ENCODE measurements at places on chromosomes 16 and 17.
A peak's percentile ranks its signal among the peaks of the same experiment; 100 is the strongest.

DNA sequence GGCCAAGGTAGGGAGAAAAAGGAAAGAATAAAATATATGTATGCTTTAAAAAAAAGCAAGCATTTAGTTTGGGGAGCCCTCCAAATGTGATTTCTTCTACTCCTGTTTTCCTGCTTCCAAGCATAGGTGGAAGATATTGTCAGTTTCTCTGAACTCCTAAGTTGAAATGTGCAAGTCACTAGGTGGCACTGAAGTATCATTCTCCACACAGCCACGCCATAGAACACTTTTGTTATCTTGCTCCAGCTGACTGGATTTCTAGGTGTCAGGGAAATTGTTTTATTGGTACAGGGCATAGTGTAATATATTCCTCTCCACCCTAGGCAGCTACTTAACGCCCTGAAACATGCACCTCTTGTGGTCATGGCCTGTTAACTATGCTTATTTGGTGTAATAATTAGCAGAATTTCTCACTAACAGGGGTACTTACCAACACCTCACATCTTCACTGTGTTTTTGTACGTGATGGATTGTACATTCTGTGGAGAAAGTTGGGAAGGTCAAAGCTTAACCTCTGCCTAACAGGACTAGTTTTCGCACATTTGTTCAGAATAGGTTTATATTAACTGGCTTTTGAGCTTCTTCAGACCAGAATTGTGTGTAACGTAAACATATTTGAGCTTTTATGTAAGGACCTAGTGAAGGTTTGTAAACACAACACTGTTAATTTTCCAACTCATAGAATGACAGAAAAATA is 69.3 kb downstream of the FTO start:
- peak; percentile 49 for DNase-seq

GRCh38 chr17:28973425-28973824 is 22.1 kb upstream of the PHF12 start:
- DNase-seq: no peak

DNA sequence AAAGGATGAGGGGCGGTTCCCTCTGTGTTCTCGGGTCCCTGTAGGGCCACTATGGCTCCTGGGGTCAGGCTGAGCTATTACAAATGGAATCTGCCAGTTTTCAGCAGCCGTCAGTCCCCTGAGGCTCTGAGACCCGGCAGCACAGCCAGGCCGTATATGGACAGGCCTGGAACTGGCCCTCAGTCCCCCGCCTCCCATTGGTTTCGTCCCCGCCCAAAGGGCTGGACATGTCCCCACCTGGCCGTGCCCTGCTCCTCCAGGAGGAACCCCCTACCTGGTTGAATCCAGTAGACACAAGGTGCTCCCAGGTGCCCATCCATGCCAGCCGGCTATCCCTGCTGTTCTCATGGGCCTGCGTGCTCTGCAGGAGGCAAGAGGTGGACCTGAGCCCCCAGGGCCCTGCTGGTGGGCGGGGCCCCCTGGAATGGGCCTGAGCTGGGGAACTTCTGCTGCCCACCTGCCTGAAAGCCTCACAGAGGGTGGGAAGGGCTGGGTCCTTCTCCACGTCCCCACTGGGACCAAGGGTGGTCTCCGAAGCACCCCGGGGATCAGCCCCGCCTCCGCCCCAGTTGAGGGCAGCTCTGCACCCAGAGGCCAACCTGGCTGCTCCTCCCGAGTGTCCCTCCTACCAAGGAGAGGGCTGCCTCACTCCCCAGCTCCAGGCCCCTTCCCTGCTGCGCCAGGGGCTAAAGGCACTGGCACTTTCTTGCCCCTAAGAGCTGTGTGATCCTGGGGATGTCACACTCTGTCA is 16.8 kb downstream of the VASN start:
- DNase-seq: no peak

DNA sequence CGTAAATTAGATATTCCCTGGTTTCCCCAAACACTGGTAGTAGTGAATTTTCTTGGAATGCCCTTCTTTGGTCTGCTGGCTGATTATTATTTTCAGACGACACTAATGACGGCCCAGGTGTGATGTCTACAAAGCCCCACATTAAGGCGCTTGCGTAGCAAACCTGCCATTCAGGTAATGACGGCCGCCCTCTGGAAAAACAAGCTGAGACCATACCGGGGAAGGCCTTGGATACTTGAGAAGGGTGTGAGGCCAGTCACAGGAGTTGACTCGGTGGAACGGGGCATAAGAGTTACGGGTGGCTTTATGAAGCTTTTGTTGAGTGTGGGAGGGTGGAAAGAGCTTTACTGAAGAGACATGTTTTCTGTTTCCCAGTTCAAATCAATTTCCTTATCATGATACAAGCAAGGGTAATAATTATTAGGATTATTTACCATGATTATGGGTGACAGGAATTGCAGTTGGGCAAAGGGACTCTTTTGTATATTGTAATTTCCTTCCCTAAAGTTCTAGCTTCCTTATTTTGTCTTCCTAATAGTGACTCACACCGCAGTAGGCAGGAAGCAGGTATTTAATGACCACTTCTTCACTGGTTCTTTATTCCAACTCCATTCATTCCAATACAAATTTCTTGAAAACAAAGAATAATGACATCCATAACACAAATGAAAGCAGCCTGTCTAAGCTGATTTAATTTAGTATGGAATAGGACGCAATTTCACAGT is 24.8 kb downstream of the KRT23 start:
- no peak for DNase-seq

DNA sequence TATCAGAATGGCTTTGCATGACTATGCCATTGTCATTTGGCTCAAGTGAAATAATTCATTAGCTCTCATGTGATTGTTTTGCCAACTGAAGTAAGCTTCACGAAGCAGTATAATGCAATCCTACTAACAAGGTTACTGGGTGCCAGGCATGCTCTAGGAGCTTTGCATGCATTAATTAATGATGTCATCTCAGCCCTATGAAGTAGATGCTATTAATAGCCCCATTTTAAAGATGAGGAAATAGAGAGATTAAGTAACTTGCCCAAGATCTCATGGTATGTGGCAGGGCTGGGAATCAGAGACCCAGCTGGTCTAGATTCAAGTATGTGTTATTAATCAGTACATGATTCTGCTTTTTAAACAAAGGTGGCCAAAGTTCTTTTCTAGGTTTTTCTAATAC is 14.1 kb downstream of the KRT39 start:
- DNase-seq: peak; percentile 71

DNA sequence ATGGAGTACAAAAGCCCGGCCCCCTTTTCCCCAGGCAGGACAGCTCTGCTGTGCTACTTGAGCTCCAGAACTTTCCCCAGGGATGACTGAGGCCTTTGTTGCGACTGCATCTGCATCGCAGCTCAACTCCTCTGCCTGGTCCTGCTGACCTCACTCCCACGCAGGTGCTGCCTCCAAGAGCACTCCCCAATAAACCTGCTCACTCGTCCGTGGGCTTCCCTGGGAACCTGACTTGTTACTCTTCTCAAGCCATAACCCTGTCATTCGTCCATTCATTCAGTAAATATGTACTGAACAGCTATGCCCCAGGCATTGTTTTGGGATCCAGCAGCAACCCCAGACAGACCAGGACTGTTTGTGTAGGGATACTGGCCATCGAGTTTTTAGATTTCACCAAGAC is 11.6 kb upstream of the RMI2 start:
- no peak for DNase-seq

GRCh38 chr16:84369938-84370627 is 1.7 kb downstream of the ATP2C2 start:
- no peak for DNase-seq

- DNase-seq: peak; percentile 19
Observed at GRCh38 chr17:3639981-3640596, 3.5 kb downstream of the CTNS start.

GRCh38 chr16:82748026-82748425 is 121.3 kb downstream of the CDH13 start:
- DNase-seq: peak; percentile 51

DNA sequence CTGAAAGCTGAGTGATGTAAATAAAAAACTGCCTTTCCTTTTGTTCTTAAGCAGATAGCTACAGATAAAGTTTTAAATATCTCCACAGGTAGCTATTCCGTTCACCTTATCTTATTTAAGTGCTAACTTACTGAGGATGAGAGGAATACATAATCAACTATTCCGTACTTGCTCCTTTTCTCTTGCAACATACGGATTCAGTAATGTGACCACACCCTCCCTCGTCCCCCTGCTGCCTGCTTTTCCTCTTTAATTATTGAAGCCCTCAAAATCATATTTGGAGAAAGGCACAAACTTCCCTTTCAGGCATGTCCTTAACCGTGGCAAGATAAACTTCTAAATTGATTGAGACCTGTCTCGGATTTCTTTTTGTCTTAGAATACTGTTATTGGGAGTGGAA is 101.4 kb downstream of the MAP2K4 start:
- no peak for DNase-seq

DNA sequence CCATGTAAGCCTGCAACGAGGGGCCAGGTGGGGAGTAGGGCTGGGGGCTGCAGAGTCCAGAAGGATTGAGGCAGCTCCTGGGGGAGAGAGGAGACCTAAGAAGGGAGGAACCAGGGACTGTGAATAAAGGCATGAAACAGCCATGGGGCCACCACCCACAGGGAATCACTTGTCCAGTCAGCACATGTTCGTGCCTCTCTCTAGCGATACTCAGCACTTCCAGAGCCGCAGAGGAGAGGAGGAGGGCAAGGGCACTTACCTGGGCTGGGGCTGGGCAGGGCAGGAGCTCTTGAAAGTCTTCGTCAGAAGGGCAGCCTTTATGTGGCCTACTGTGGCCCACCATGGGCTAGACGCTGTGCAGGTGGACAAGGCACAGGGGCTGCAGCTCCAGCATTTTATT is 24.2 kb downstream of the CACNA1G start:
- DNase-seq: no peak

DNA sequence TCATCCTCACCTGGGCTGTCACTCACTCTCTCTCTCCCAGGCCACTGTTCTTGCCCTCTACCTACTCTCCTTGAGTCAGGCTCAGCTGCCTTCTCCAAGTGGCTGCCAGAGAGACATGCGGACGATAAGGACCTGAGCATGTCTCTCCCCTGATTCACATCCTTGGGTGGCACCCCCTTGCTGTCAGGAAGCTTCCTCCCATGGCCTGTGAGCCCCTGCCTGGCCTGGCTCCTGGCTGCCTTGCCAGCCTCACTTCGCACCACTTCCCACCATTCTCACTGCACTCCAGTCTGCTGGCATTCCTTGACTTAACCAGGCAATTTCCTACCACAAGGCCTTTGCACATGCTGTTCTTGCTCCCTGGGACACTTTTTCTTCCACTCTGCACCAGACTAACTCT is 2.7 kb upstream of the ALDH3A1 start:
- no peak for DNase-seq

- no peak for DNase-seq
Observed at GRCh38 chr17:27086526-27086925, 207.4 kb upstream of the WSB1 start.

DNA sequence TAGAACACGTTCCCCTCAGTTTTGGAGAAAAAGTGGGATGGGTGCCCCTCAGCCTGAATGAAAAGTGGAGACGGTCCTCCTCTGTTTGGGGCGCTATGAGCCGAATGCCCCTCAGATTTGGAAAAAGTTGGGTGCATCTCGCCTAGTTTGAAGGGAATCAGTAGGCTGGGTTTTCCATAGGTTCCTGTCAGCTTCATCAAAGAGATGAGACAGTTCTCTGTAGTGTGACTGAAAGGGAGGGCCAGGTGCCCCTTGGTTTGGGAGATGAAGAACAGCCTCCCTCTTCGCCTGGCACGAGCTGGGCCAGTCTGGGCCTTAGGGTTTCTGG is 742 bp upstream of the SLC9A5 start:
- DNase-seq: no peak
